ENCODE measurements at places on chromosomes 1 and 21.

DNA sequence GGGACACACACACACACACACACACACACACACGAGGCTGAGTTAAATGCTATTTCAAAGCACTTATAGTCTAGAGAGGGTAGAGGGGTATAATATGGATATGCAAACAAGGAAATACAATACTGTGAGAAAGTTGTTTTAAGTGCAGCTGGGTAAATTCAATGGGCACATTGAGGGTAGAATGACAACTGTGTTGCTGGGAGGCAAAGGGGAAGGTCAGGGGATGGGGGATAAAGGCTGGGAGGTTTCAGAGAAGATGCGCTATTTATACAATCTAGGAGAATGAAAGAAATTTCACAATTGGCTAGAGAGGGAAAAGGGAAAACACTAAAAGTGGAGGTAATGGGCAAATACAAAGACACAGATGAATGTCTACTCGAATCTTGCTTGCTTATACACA, 19.4 kb downstream of the EXTL2 start:
- DNase-seq: no peak

DNA sequence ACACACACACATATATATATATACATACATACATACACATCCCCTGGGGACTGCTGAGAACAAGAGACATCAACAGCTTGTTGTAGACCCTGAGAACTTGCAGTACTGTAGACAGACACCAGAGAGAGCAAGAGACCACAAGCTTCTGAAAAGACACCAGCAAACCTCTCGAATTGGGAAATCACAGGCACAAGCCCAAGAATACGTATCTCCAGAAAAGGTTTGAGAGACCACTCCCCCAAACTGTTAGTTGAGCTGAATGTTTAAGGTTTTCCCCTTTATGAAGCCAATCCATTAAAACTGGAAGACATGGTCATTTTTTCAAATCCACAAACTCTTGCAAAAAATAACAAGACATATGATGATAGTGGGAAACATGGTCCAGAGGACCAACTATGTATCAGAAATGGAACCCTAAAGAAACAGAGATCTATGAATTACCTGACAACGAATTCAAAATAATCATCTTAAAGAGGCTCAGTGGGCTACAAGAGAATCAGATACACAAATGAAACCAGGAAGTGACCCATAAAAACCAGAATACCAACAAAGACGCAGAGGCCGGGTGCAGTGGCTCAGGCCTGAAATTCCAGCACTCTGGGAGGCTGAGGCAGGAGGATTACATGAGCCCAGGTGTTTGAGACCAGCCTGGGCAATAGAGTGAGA, 45.1 kb downstream of the SLC2A1 start:
- peak; percentile 84 for DNase-seq

- no peak for DNase-seq
Observed at GRCh38 chr1:25361901-25362300, 23.8 kb downstream of the TMEM50A start.

GRCh38 chr1:55474168-55474786, 259.1 kb upstream of the USP24 start:
- peak; percentile 68 for DNase-seq

DNA sequence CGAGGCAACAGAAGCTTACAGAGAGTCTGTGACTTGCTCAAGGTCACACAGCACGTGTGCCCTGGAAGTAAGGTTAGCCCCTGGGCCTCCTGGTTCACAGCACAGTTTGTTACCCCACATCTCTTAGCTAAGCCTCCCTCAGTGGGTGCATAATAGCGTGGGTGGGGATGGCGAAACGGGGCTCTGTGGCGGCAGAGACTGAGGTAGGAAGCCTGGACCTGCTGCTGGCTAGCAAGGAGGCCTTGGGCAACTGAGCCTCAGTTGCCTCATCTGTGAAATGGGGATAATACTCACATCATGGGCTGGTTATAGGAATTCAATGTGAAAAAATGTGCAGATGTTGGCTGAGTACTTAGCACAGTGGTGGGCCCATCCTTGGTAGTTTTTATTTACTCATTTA, 596 bp downstream of the PADI4 start:
- DNase-seq: peak; percentile 78

DNA sequence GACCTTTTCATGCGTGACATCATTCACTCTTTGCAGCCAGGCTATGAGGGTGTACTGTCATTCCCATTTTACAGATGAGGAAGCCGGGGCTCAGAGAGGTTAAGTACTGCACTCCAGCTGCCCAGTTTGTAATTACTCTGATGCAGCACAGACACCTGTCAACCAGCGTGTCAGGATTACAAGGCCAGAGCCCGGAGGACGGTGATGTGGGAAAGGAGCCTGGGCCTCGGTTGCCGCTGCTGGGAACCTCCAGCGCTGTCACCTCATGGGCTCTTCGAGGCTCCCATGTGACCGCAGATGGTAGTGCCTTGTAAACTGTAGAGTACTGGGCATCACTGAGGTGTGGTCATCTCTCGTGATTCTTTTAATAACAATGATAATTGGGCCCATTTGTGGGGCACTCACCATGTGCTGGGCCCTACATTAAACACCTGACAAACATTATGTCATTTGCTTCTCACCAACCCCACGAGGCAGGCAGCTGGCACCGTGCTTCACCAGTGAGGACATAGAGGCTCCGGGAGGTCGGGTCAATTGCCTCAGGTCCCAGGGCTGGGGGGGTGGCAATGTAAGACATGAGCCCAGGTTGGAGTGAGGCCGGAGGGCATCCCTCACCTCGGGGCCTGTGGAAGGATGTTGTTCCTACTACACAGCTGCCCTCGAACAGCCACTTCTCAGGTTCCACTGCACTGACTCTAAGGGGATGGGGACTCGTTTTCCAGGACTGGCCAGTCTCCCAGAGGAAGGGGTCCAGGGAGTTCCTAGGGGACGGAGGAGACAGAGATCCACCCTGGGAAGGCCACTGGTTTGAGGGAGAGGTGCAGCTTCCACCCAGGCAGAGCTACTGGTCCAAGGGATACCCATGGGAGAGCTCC, 42.8 kb upstream of the PADI1 start:
- no peak for DNase-seq

GRCh38 chr1:109482242-109482641, 1.5 kb upstream of the ATXN7L2 start:
- no peak for DNase-seq

DNA sequence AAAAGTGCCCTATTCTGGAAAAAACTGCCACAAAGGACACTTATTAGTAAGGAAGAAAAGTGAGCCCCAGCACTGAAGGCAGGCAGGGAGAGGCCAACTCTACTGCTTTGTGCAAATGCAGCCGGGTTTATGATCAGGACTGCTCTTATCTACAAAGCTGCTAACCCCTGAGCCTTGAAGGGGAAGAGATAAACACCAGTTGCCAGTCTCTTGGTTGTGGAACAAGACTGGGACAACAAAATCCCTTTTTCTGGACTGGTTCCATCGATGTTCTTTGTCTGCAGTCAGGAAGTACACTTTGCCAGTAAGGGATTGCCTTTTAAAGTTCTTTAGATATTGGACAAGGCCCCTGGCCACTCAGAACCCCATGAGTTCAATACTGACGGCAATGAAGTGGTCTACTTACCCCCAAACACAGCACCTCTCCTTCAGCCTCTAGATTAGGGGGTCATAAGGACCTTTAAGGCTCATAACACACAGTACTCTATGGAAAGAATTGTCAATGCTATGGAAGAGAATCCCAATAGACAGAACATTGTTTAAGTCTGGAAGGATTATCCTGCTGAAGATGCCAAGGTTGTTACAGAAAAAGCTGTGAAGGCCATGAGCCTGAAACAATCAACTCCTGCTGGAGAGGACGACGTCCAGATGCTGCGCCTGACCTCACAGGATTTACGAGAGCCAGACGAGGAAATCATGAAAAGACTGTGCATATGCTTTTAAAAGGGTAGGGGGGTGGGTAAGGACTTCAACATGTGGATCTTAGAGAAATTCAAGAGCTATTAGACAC, 43.6 kb downstream of the GNB1 start:
- no peak for DNase-seq
